Lower lobe of right lung (tissue), 2 donors: ENCODE measurements at places on chromosomes 6 and 20. TPM values are rescaled to one million over a fixed set of nuclear protein-coding genes. Genes with fewer than 3 reads are reported as not detected.
A peak's percentile ranks its signal among the peaks of the same experiment; 100 is the strongest.

DNA sequence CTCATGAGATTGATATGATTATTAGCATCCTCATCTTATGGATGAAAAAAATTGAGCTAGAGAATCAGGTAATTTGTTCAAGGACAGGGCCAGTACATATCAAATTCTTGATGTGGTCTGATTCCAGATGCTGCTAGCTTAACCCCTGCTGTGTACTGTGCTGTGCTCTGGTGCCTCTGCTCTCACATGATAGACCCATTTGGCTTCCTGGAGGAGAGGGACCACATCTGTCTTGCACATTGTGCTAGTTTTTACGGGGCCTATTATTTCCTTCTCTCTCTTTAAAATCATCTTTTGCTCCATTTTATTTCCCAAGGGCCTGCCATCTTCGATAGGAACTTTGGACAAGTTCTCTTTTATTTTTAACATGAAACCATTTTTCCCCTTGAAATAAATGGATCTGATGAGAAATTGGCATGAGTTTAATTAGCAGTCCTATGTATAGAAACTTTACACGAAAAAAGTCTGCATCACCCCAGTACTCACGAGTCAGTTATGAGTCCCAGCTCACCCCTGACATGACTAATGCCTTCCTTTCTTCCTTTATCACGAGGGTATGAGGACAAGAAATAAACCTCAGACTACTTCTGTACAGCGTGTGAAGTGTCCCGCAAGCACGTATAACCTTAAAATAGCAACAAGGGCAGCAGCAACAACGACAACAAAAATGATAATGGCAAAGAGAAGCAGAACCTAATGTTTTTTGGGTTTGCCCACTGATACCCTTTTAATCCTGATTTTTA, 26.5 kb downstream of the CD109 start:
- DNase-seq, result no peak

Gene ANKRD6
- total RNA-seq, result 17.7 TPM

- no peak for DNase-seq
These were observed 402.6 kb upstream of the EPHA7 start for GRCh38 chr6:93821953-93822352.

DNA sequence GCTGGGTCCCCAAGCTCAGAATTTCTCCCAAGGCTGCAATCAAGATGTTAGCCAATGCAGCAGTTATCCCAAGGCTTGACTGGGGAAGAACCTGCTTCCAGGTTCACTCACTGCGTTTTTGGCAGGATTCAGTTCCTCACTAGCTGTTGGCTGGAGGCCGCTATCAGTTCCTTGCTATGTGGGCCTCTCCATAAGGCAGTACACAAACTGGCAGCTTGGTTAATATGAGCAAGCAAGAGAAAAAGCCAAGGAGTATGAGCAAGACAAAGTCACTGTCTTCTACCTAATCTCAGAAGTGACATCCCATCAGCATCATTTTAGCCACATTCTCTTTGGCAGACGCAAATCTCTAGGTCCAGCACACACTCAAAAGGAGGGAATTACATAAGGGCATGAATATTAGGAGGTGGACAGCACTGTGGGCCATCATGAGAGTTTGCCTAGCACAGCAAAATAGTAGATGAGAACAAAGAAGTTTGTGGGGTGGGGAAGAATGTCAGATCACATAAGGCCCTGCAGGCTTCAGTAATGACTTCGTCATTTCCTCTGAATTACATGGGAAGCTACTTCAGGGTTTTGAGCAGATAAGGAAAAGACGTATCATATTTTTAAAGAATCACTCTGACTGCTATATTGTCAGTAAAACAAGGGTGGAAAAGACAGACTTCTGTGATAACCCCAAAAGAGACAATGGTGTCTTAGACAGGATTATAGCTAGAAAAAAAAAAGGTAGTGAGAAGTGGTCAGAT, 25.5 kb downstream of the LMBRD1 start:
- no peak for DNase-seq

GRCh38 chr6:117684749-117685148, 9.5 kb downstream of the NUS1 start:
- no peak for DNase-seq

DNA sequence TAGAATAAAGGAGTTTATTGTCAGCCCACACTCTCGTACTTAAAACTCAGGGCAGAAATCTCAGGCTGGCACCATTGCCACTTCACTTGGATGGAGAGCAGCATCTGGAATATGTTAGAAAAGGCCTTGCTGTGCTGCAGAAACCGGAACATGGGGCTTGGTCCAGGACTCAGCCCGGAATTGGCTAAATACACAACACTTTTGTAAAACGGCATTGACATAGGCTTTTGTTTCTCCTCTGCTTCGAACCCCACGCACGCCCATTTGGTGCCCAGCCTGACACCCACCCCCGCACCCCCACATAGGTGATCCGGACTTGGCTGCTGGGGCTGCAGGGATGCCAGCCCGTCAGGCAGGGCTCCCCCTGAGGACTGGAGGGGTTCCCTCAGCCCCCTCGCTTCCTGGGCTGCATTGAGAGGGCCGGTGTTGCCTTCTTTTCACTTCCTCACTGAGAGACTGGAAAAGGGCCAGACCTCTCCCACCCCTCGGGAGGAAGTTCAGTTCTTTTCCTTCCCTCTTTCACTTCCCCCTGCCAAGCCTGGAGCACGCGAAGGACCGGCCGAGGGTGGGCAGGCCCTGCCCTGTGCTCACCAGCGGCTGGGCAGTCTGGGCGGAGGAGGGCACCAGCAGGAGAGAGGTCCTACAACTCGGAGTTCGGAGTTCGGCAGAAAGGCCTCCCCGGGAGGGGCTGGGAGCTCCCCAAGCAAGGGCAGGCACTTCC, 17.9 kb upstream of the CST3 start:
- peak; percentile 84 for DNase-seq
